ENCODE measurements at places on chromosomes 3 and 15.

GRCh38 chr15:83318036-83318435, 33.6 kb upstream of the BNC1 start:
- no peak for DNase-seq

- no peak for DNase-seq
Measured at GRCh38 chr3:67388738-67389137, 265.7 kb downstream of the SUCLG2 start.

DNA sequence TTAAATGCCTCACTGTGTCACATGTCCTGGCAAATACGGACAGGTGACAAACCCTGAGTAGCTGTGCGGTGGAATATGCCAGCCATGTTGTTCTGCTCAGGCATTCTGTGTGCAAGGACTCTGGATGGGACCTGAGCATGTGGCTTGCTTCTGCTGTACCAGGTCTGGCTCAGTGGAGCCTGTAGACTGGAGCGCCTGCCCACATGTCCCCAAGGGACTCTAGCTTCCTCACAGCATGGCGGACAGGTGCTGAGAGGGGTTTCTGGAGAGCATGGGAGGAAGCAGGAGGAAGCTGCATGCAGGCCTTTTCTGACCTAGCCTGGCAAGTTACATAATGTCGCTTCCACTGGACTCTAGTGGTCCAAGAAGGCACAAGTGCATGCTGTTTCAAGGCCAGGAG, 96.3 kb downstream of the PLXNA1 start:
- DNase-seq: no peak

DNA sequence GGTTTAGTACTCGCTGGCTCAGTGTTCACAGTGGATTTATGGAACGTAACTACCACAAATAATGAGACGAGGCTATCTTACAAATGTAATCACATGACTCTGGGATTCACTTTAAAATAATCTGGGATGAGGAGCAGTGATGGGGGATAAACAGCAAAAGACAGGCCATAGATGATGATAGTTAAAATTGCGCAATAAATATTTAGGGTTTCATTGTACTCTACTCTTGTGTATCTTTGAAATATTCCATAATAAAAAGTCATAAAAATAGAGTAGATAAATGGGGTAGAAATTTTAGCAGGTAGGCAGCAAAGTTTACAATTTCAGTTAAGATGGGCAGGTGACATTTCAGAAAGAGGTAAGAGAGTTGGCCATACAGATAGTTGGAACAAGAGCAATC, 196.6 kb downstream of the KCNMB2 start:
- DNase-seq: no peak

GRCh38 chr3:99114565-99115291, 213.2 kb upstream of the DCBLD2 start:
- DNase-seq: no peak

DNA sequence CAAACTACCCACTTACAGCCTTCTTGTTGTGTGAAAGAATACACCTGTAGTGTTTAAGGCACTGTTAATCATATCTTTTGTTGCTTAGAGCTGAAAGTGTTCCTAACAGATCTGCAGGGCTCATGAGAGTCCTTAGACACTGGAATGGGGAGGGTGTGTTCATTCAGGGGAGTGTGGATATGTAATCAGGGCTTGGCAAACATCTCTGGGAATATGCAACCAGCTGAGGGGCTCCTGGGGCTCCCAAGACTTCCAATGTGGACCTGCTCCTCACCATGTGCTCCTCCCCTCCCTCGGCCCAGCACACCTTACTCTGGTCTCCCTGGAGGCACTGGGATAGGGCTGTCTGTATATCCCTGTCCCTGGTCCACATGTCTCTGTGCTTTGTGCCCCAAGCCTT, 30.3 kb upstream of the MFSD1 start:
- no peak for DNase-seq

- DNase-seq: no peak
Measured at GRCh38 chr3:100040451-100041225, 73.7 kb downstream of the FILIP1L start.

DNA sequence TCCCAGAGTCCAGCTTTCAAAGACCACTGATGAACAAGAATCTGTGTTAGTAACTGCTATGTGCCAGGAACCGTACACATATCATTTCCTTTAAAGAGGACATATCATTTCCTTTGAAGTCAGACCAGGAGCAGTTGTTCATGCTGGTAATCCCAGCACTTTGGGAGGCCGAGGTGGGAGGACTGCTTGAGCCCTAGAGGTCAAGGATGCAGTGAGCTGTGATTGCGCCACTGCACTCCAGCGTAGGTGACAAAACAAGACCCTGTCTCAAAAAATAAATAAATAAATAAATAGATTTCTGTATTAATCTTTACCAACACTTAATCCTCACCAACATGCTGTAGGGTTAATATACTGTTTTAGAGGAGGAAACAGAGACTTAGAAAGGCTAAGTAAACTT, 23.9 kb upstream of the CDV3 start:
- no peak for DNase-seq

DNA sequence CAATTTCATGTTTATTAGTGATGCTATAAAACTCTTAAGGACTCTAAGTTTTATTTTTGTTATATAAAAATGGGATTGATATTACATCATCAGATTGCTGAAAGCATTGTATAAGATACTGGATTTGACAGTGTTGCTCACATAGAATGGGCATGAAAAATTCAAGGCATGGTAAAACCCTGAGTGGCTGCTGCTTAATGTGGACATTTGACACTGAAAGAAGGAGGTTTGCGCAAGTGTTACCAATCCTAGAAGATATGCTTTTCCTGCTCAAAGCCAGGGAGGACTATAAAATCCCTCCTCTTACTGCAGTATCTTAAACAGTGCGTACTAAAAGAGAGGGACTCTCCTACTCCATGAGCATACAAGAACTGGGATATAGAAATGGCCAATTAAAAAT, 65.8 kb upstream of the PTX3 start:
- no peak for DNase-seq

GRCh38 chr3:179452176-179452564, 900 bp upstream of the GNB4 start:
- no peak for DNase-seq

DNA sequence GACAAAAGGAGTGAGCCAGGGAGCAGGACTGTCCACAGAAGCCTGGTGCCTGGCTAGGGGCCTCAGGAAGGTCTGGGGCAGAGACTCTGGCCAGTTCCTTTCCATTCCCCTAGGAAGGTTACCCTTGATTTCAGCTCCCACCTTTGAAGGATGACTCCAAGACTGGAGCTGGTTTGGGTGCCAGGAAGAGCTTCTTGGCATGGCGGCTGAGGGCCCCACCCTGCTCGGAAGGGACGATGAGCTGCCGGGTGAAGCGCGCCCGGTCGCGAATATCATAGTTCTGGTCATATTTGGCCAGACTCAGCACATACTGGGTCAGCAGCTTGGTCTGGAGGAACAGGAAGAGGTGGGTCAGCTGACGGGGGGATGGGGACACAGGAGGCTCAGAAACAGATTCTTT, 19.4 kb upstream of the CPEB1 start:
- no peak for DNase-seq
